GM04504 (cell line): ENCODE measurements at places on chromosomes 1 and 21.
A peak's percentile ranks its signal among the peaks of the same experiment; 100 is the strongest.

DNA sequence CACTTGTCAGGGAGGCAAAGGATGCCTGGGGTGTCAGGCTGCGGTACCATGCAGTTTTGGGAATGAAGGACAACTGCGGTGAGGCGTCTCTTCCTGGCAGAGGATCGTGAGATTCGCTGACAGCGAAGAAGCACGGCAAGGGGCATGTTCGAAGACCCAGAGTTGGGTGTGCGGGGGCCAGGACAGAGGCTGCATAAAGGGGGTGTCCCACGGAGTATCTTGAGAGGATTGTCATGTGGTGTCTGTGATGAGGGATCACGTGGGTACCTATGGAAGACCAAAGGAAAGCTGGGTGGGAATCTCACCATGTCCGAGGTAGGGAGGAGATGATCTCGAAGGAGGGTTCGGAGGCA lies 372 bp downstream of the SLC25A44 start:
- no peak for DNase-seq

DNA sequence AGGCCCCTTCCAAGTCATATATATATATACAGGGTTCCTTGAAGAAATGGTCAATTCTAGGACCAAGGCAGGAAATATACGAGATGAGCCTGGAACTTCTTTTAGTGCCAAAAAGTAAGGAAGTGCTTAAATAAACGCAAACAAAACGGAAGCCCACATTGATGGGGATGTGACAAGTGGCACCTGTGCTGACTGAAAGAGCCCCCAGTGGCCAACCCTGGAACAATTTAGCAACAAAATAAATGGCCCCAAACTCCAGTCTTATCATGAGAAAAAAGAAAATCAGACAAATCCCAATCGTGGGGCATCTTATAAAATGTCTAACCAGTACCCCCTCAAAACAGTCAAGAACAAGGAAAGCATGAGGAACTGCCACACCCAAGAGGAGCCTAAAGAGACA lies 17.7 kb downstream of the PLA2G5 start:
- no peak for DNase-seq

DNA sequence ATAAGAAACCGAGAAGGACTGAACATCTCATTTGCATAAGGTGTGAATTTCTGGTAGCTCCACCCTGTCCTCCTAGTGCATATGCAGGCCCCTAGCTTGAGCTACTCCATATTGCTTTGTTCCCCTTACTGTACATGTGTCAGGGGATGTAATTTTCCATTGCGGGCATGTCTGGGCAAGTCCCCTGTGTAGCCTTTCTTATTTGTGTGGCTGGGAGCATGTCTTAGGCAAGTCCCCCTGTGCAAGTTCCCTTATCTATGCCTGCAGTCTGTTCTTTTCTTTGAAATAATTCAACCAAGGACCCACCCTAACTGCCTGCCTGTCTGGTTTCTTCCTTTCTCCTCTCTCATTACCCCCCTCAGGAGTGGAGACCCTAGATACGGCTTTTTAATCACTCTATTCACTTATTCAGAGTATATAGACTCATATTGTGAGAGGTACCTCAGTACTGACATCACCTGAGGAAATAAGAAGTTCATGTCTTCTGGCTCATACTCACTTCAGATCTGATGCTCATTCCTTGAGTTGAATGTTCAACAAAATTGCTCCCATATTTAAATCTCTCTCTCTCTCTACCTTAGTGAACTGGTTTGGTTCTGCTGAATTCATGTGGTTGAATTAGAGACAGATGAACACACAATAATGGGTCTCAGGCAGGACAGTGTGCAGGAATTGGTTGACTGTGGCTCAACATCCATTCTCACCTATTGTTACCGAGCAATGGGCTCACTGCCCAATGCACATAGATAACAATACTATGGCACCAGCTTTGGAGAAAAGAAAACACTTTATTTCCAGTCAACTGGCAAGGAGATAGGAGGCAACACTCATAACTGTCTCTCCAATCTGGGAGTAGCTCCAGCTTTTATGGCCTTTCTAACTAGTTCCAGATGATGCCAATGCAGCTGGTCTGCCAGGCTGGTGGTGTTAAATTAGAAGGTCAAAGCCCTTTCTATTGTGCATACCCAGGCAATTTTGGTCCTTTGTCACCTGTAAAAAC lies 27.9 kb upstream of the NPL start:
- no peak for DNase-seq

- DNase-seq: no peak
Measured at GRCh38 chr1:67812226-67812625, 21.0 kb downstream of the GNG12 start.

- DNase-seq: peak; percentile 54
Measured at GRCh38 chr1:240312872-240313271, 221.2 kb downstream of the FMN2 start.

DNA sequence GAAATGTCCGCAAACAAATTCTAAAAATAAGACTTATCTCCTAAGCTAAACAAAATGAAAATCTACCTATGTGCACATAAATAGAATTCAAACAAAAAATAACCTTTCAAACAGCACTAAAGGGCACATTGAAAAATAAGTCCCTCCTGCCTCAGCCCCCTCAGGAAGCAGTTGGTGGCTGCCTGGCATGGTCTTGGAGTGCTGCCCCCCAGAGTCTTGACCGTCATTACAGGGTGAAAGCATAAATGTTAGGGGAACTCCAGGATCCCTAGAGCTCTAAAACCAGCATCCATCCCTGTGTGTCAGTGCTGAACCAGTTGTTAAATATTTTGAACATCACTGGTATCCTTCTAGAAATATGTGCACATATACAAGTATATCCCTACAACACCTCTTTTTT lies 6.5 kb upstream of the NPL start:
- no peak for DNase-seq

GRCh38 chr1:196660272-196660671 lies 8.4 kb downstream of the CFH start:
- DNase-seq: no peak

DNA sequence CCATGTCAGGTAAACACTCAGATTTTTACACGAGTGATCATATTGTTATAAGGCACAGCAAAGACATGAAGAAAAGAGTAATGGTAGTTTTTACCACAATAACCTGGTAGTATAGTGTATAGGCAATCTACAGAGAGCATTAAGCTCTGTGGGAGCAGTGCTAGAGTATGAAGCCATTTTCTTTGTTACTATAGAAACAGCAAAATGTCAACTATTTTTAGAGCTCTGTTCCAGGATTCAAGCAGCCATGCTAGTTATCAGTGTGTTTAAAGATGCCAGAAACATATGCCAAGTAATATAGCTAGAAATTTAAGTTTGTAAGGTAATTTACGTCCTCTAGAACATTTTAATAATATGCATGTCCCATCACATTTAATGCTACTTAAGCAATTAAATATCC lies 77.6 kb upstream of the RGS18 start:
- DNase-seq: no peak

DNA sequence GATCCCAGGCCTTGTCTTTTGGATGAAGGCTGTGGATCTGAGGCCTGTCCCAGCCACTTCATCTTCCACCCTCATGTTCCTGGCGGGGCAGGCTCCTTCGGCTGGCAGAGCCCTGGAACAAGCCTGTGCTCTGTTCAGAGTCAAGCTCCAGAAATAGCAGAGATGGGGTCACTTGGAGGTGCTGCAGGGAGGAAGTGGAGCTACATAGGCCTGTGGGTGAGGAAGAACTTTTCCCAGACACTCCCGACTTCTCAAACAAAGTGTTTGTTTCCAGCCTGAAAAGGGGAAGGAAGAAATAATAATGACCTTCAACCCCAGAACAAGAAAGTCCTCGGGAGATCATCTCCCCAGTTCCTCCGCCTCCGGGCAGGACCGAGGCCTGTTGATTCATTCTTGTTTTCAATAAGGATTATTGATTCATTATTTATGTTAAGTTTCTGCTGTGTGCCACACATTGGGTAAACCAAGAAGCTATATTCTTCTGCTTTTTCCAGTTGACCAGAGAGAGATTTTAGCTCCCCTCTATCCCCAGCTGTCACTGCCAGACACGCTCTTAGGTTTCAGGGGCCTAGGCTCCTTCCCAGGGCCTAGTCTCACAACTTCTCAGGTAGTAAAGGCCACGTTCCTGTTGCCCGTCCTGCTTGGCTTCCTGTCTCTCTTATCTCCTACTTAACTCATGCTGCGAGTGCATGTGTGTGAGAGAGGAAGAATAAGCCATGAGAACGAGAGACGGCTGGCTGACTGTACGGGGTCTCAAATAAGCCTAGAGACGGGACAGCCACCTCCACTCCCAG lies 16.9 kb downstream of the IKBKE start:
- no peak for DNase-seq

GRCh38 chr1:50976111-50976889 lies 6.3 kb downstream of the CDKN2C start:
- DNase-seq: no peak

DNA sequence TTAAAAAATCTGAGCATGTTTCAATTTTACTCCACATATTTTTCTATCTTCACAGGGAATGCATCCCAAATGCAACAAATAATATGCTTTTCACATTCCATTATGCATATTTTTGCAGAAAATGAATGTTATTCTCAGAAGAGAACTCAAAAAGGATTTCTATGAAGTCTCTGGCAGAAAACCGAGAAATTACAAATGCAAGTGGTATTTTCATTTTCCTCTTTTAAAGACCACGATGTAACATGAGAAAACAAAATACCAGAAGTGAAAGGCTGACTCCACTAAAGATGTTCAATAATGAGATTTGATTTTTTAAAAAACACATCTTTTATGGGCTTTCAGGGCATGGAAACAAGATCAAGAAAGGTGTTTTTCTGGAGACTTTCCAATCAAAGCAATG lies 5.0 kb upstream of the PDC start:
- no peak for DNase-seq

- no peak for DNase-seq
Measured at GRCh38 chr1:41895552-41895951, 23.2 kb downstream of the HIVEP3 start.

DNA sequence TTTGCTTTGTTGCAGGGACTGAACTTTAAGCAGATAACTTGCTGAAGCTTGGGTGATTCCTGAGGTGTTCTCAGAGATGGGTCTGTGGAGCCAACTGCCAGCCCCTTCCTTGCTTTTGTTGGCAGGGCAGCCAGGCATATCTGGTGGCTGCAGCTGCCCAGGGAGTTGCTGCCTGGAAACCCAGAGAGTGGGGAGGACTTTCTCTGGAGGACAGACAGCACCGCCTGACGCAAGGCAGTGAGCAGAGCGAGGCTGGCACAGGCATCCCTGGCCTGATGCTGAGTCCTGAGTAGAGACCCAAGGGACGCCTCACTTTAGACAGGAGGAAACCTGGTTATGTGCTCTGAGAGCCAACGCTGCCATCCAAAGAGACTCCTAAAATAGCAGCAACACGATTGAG lies 9.8 kb upstream of the OLFML2B start:
- no peak for DNase-seq

DNA sequence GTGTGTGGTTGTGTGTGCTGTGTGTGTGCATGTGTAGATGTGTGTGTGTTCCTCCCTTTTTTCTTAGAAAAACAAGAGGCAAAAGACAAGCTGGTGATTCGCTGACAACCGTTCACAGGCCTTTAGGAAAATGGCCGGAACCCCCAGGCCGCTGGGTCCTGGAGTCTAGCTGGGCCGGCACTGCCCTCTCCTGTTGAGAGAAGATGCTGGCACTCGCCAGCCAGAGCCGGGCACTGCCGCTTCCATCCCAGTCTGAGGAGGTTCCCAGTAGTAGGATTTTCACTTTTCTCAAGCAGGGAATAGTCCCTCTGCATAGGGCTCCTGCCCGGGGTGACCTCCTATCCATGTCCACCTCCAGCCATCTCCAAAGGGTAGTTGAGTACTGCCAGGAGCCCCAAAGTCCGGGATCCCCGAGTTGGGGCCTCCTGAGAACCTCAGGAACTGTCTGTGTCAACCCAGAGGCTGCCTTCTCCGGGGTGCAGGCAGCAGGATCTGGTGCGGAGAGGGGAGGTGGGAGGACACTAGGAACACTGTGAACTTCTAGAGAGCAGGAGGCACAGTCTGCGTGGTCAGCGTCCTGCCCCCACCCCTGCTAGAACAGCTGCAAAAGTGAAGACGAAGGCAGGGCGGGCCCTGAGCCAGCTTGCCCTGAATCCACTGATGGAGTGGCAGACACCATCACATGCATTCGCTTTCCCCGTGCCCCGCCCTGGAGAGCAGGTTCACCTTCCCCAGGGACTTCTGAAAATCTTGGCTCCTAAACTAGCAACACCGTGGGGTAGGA lies 44.1 kb upstream of the ARHGEF16 start:
- peak; percentile 28 for DNase-seq

DNA sequence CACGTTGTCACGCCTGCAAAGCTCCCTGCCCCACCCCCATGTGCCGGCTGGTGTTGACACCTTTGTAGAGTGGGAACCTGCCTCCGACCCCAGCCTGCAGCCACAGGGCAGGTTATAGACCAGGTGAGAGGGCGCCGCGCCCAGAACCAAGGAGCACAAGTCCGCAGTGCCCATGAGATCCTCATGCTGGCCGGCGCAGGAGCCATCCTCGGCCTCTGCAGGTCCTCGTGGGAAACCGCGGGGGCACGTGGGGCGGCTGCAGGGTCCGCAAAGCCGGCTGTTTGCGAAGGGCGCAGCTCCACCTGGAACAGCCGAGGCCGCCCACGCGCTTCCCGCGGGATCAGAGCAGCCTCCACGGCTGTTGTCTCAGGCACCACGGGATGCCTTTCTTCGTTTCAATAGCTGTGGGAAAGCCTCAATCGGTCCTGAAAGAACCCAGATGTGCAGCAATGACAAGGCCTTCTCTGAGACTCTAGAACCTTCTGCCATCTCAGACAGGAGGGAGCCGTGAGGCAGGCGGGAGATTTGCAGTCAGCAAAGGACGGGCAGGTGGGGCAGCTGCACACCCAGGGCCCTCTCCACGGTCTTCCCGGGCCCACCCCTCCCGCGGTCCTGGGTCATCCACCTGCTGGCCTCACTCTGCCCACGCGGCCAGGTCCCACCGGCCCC lies 29.9 kb downstream of the POFUT2 start:
- DNase-seq: no peak

- no peak for DNase-seq
Measured at GRCh38 chr1:27726173-27727044, 648 bp downstream of the FAM76A start.

GRCh38 chr1:119276558-119276957 lies 92.0 kb upstream of the HAO2 start:
- DNase-seq: no peak

GRCh38 chr1:219573158-219573557 lies 39.7 kb downstream of the ZC3H11B start:
- no peak for DNase-seq

DNA sequence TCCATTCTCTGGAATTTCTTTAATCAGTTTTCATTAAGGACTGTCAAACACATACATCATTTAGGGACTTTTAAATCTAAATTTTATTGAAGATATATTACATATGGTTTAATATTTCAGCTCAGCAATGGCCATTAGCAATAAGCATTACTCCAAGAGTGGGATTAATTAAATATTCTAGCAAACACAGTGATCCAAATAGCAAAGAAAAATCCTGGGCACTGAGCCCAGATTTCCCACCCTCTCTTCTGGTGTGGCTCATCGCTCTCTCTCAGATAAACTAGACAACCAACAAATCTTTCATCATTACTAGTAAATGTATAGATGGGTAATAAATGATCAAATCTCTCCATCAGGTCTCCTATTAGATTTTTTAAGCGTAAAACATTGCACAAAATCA lies 53.5 kb upstream of the FOXD3 start:
- DNase-seq: no peak
